ENCODE measurements at places on chromosomes 2 and 18.

GRCh38 chr2:98828793-98829371 lies 98.0 kb upstream of the MGAT4A start:
- DNase-seq = no peak

GRCh38 chr2:113079131-113079530 lies 11.4 kb downstream of the IL1F10 start:
- DNase-seq = no peak

- DNase-seq = no peak
Observed at GRCh38 chr2:232609607-232610006, 23.8 kb upstream of the EFHD1 start.

- peak; percentile 17 for DNase-seq
Observed at GRCh38 chr2:110993557-110994231, 127.0 kb upstream of the BCL2L11 start.

GRCh38 chr18:71249791-71250190 lies 960.9 kb downstream of the SOCS6 start:
- DNase-seq = peak; percentile 2

GRCh38 chr18:8816816-8817215 lies 111.5 kb downstream of the MTCL1 start:
- peak; percentile 86 for DNase-seq

DNA sequence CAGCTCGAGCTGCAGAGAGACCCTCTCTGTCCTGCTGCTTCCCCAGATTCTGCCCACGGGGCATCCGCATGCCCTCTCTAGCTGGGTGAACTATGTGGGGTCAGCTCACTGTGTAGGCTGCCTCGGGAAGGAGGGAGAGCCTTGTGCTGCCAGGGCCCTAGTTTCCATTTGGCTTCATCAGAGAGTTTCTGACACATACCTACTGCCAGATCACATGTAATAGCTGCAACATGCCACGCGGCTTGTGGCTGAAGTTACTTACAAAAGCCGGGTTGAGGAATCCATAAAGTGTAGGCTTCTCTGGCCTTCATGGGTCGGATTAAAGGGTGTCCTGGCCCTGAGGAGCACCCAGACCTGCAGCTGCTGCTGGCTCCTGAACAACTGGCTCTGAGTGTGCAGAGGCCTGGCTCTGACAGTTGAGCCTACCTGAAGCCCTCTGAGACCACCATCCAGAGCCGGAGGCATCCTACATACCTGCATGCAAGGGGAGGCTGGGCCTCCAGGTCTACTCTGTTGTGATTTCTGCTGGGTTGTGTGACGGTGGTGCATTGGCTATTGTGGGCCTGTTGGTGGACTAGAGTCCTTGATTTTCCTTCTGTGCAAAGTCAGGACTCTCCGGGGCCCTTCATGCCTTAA lies 130.0 kb downstream of the SH3RF3 start:
- no peak for DNase-seq

- DNase-seq = peak; percentile 92
Observed at GRCh38 chr2:73212448-73213176, 1.4 kb upstream of the SMYD5 start.
